ENCODE measurements at places on chromosomes 7 and 10. TPM values are rescaled to one million over a fixed set of nuclear protein-coding genes. Genes with fewer than 3 reads are reported as not detected.

GRID1 gene
- total RNA-seq, result 16.5 TPM

DNA sequence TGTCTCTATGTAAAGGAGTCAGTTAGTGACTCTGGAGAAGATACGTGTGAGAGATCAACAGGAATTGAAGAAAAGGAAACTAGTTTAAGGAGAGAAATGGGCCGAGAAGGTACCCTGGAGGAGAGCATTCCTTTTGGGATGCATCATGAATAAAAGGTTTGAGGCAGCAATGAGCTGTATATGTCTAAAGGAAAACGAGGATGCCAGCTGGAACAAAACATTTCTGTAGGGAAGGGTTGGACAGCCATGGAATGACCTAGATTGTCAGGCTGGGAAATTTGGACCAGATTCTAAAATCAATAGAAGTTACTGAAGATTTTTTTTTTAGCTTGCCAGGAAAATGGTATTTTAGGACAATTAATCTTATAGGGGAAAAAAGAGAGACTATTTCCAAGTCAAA is 17.2 kb upstream of the MPP7 start:
- DNase-seq, result no peak

HKDC1 gene
- 2.3 TPM for total RNA-seq

- no peak for DNase-seq
These were observed 115.7 kb downstream of the MTPAP start for GRCh38 chr10:30233186-30233959.

DNA sequence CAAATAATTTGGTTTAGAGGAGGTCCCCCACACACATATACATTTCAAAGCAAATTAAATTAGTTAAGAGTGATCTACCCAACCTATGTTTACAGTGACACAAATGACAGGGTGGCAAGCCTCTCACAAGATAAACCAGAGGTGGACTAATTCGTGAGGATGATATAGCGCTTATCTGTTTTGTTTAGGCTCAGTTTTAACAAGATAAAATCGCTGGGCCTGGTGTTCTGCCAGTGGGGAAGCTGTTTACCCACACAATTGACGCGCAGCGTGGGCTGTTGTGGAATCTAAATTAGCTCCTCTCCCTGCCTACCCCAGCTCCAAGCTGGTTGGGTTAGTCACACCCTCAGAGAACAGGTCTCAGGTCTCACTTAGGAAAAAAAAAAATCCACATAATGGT is 16.7 kb upstream of the PLXNA4 start:
- no peak for DNase-seq

DNA sequence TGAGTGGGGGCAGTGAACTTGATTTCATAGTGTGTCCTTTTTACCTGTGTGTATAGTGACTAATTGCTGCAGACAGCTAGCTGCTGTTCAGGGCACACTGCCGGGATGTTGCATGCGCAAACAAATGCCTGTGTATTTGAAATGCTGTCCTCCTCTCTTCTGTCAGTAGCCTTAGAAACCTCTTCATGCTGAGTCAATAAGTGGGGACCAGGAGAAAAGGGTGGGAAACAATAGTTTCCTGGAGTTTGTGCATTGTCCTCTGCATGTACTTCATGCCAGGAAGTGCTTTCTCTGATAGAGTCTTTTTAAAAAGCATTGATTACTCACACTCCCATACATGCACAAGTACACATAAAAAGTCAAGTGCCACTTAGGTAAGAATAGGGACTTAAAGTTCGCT is 1183.7 kb upstream of the CELF2 start:
- DNase-seq, result no peak

DNA sequence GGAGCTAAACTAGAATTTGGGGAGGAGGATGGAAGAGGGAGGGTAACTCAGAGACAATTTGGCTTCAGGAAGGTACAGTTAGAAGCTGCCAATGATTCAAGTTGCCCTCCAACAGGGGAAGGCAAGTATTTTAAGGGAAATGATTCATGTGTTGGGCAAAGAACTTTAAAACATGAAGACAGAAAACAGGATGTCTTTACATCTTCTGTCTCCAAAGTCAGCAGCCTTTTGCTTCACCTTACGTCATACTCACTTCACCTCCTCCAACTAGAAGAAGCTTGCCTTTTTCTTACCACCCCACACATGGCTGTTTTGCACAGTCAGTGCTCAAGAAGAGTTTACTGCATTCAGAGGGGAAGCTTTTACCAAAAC is 36.1 kb downstream of the PPP1R3C start:
- DNase-seq, result no peak

DNA sequence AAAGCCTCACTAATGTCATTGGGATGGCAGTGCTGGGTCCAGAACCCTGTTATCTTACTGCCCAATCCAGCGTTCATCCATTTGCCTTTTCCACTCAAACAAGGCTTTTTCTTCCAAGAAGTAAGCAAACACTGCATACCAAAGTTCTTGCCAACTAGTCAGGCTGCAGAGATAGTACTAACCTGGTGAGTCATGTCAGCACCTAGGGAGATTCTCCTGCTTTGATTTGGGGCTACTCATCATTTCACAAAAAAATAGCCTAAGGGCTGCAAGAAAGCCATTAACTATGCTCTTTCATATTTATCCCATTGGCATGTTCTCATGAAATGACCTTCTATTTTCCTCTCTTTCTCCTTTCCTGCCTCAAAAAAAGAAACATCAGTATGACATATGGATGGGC is 142.6 kb downstream of the TWIST1 start:
- DNase-seq, result no peak

- no peak for DNase-seq
These were observed 40.4 kb upstream of the TMEM229A start for GRCh38 chr7:124073310-124073645.

- DNase-seq, result no peak
These were observed 146.3 kb downstream of the DIP2C start for GRCh38 chr10:543131-543530.

DNA sequence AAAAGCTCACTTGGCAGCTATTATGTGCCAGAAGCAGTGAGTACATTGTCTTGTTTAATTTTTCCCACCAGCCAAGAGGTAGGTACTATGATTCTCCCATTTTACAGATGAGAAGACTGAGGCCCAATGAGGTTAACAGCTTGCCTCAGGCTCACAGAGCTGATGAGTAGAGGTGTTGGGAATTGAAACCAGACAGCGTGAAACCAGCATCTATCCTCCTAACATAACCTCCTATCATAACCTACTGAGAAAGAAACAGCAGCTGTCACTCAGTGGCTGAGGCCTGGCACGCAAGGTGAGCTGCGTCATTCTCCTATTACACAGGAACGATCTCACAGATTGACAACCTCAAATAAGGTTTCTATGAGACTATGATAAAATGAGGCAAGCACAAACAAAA is 6.2 kb downstream of the PYROXD2 start:
- no peak for DNase-seq

DNA sequence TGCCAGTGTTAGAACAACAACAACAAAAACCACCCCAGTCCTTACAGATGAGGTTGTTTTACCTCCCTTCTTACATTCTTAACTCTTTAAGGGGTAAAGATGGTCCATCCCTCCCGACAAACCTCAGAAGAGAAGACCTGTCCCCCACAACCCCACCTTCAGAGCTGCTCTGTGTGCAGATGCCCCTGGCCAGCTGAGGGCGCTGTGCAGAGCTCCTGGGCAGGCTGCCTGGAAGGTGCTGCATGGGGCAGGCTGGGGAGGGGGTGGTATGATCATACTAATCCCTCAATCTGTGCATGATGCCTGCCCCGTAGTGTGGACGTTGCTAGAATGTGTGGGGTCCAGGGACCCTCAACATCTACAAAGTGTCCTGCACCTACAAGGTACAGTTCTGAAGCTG is 387.1 kb downstream of the INHBA start:
- no peak for DNase-seq

PDK4 gene
- 11.7 TPM for total RNA-seq

GRCh38 chr7:136523571-136523970 is 344.9 kb upstream of the CHRM2 start:
- no peak for DNase-seq

SYT15 gene
- 0.47 TPM for total RNA-seq

- DNase-seq, result no peak
These were observed 372.8 kb upstream of the SHH start for GRCh38 chr7:156185076-156185475.

HNRNPH3 gene
- total RNA-seq, result 41.2 TPM

DNA sequence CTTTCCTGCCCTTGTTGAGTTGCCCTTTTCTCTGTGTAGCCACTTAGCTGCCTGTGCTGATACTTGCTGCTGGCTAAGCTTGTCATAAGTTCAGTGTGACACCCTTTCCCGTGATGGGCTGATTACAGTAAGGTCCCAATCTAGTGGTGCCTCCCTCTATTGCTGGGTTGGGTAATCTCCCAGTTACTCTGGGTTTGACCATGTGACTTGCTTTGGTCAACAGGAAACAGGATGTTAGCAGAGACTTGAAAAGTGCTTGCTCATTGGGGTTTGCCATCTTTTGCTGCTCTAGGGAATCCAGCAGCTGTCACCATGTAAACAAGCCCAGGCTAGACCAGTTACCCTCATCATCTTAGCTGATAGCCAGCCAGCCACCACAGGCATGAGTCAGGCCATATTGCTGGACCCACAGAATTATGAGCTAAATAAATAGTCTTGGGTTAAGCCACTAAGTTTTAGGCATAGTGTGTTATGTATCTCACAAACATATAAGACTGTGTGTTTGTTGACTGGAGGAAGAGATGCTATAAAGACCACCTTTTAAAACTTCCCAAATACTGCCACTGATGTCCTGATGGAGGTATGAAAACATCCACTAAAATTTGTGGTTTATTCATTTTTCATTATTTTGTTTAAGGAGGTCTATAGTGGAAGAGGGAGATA is 4.0 kb upstream of the LEP start:
- DNase-seq, result no peak

DNA sequence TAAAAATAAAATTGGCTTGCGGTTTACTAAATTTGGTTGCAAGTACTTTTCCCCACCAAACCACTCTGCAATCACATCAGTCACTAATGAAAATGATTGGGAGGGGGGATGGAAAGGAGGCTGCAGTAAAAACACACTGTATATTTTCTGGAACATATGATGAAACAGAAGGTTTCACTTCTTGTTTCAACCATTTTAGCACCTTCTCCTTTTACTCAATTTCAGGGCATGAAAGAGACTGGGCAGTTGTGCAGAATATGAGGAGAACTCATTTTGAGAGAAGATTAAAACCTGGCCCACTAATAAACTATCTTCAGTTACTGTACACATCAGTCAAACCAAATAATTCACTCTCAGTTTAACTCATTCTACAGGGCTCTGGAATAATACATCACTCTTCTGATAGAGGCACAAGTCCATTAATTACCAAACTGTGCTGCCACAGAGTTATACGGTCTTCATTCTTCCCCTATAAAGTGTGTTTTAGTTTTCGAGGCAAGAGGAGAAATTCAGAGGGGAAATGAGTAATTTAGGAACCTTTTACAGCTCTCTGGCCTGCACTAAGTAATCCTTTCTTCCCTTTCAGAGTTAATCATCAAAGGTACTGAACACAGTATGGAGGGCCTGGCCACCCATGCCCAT is 25.5 kb downstream of the JAZF1 start:
- DNase-seq, result no peak

- no peak for DNase-seq
These were observed 81.1 kb upstream of the ADO start for GRCh38 chr10:62723375-62723774.

POLD2 gene
- total RNA-seq, result 49.9 TPM

DNA sequence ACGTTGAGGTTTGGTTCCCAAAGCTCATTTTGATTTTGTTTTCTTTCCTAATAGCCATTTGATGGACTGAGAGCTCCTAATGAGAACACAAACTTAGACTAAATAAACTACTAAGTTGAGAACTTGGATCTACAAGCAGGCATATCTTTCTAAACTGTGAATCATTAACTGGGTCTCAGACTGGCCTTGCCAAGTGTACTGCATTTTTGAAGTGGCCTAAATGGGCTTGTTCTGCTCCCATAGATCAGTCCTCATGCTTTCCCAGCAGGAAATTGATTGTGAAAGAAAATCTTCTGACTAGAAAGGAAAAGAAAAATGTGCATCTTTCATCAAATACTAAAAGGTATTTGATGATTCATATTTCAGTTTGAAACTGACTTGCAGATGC is 46.7 kb upstream of the RBM33 start:
- DNase-seq, result no peak

KLF14 gene
- total RNA-seq, result not detected

DNA sequence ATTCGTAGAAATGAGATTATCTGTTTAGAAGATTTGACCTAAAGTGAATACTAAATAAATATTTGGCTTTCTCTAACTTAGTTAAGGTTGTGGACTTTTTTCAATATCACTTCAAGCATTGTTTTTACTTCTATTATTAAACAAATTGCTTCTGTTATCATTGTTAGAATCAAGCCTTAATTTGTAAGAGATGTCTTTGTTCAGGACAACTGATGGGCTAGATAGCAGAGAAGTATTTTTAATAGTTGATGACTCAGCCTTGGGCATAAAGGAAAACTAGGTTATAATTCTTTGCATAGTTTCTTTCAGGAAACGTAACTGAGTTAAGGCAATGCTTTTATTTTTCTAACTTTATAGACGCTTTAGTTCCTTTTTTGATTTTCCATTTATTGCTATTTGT is 128.8 kb upstream of the SMIM30 start:
- DNase-seq, result no peak

LRRC18 gene
- total RNA-seq, result not detected

MKLN1 gene
- total RNA-seq, result 64.7 TPM

TCAF1 gene
- 178 TPM for total RNA-seq

SLC26A3 gene
- not detected for total RNA-seq

PNLIPRP3 gene
- total RNA-seq, result not detected

DNA sequence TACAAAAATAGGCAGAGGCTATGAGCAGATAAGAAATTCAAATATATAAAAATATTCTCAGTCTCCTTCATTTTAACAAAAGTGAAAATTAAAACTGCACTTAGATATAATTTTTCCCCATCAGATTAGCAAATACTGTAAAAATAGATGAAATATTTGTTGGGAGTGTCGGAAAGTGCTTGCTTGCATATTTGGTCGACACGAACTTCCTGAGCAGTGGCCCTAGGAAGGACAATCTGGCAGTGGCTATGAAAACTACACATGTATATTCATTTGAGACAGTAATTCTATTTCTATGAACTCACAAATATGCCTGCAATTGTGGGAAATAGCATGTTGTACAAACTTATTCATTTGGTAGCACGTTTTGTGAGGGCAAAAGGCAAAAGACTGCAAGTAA is 81.4 kb downstream of the GOLGA7B start:
- no peak for DNase-seq

DNA sequence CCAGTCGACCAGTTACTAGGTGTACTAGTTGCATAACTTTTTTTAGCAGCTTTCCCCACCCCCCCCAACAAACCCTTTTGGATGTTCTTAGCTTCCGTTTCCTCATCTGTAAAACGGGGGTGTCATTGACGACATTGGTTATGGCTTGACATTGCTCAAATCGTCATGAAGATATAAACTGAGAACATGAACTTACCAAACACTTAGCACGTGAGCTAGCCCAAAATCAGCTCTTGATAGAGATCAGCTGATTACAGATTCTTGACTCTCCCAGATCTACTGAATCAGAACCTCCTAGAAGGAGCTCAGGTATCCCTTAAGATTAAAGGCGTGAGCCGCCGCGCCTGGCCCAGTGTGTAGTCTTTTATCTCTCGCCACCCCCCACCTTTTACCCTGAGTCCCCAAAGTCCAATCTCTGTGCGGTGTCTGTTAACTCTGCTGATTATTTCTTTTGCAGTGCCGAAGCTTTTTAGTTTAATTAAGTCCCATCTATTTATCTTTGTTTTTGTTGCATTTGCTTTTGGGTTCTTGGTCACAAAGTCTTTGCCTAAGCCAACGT is 1.0 kb upstream of the GNA12 start:
- DNase-seq, result no peak

PNLIP gene
- not detected for total RNA-seq

GRCh38 chr7:97680622-97681021 is 51.3 kb upstream of the TAC1 start:
- DNase-seq, result no peak

Measured in occipital lobe (tissue), 3 donors.